ENCODE measurements at places on chromosomes 2 and 18.

DNA sequence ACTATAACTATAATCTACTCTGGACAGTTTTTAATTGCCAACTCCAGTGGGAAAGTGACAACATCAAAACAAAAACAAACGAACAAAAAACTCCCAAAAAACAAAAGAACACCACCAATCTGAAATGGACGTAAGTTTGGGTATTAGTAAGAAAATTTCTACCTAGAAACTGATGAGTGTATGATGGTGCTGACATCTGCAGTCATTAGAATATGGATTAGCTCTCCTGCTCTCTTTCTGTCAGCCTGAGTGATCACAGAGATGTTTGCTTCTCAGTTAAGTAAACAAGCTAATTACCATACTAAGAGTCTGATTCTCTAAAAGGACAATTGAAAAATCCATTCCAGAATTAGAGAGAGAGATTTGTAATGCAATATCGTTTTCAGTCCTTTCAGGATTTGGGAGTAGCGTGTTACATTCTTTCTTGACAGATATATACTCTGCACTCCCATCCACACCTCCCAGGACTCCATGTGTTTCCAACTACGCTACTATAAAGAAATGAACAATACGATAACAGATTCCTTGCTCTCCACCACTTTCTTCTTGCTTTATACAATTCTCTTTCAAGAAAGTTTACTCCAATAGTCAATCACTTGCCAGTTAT, 1347.4 kb upstream of the PIK3C3 start:
- no peak for DNase-seq

GRCh38 chr2:125073440-125073839, 1048.4 kb downstream of the CNTNAP5 start:
- DNase-seq = no peak

DNA sequence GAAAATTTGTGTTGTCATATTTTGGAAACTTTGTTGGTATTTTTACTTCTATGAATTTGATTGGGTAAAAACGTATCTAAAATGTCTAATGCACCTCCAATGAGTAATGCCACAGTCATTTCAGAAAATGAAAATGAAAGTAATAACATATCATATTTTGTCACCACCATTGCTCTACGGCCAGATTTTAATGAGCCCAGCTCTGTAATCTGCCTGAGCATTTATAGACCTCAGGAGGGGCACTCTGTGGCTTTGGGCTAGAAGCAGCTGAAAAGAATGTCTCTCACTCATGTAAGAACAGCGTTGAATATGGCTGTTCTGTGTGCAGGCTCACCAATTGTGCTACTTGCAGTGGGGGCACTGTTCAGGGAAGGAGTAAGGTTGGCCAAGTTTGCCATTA, 32.7 kb upstream of the ABCA12 start:
- DNase-seq = no peak

DNA sequence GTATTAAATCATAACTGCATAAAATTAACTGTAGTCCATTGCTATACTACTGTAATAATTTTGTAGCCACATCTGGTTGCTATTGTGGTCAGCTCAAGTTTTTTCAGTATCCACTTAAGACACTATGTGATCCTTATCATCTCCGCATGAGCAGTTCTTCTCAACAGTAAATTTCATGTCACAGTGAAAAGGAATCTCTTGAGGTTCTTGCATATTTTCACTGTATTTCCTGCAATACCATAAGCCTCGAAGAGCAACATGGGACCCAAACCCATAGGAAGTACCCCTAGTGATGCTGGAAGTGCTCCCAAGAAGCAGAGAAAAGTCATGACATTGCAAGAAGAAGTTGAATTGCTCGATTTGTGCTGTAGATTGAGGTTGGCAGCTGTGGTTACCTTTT, 86.7 kb downstream of the LDLRAD4 start:
- DNase-seq = no peak

- DNase-seq = no peak
Measured at GRCh38 chr2:182767578-182767977, 51.5 kb downstream of the DNAJC10 start.

GRCh38 chr2:102264952-102265351, 46.4 kb upstream of the IL1RL1 start:
- DNase-seq = no peak

DNA sequence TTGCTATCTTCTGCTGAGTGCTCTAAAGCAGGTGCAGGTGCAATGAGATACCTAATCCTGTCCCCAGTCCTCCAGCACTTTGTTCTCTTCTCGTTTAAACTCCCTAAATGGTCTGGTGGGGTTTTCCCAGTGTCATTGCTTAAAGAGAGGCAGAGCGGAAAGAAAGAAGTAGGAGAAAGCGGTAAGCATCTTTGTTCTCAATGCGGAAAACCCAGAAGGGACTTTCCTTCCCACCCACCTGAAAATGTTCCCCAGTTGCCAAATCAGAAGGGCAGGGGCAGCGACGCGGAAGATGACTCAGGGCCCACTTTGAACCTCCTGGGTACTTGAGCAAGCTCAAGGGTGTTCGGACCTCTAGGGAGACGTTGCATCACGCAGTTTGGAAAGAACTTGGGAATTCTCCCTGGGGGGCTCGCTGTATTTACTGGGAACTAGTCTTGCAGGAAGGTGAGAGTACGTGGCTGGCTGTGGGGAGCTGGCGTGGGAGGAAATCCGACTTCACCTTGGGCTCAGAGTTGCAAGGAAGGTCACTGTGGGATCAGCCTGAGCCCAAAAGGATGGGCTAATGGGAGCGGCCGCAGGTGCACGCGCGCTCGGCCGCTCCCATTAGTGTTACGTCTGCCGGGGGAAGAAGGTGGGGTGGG, 589 bp upstream of the SGPP2 start:
- DNase-seq = no peak

GRCh38 chr18:75208836-75209128, 157 bp downstream of the PTGR3 start:
- DNase-seq = peak; percentile 60

- DNase-seq = no peak
Measured at GRCh38 chr2:88729061-88729745, 37.7 kb downstream of the RPIA start.

- DNase-seq = no peak
Measured at GRCh38 chr2:51065276-51065675, 33.3 kb upstream of the NRXN1 start.

DNA sequence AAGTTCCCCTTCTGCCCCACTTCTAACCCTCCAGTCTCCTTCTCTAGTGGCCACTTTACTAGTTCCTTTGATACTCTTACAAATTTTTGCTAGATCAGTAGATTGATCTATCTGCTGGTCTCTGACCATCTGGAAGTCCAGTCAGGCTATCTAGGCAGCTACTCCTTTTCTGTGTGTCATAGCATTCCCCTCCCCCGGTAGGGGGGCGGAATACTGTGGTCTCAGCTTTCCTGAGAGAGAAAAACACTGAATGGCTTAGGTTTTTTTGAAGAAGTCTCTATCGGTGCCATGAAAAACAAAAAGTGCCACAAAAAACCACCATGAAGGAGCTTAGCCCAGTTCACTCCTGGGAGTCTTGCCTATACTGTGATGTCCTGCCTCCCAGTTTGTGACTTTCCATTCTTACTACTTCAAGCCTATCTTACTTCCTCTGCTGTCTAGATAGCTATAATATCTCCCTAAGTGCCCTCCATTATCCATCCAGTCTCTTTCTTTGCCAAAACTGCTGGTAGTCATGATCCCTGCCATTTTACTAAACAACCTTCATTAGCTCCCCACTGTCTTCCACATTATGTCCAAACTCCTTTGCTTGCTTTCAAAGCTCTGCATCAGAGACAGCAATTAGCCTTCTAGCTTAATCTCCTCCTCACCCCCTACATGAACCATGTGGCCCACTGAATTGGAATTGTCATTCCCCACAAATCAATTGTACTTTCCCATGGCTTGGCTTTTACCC, 29.9 kb downstream of the TPGS2 start:
- no peak for DNase-seq

DNA sequence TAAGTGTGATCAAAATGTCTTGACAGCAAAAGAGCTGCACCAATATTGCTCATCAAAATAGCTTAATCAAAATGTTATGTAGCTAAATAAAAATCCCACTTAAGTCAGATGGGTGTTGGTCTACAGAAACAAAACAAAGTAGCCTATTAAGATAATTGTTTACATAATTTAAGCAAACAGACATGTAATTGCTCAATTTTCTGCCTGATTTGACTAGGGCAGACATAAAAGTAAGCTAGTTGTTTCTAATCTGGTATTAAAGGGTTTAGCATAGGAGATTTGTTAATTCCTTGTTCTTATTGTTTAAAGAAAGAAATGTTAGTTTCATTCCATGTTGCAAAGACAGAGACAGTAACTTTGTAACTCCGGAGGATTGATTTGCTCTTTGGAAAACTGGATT, 11.5 kb upstream of the FEZ2 start:
- DNase-seq = no peak

DNA sequence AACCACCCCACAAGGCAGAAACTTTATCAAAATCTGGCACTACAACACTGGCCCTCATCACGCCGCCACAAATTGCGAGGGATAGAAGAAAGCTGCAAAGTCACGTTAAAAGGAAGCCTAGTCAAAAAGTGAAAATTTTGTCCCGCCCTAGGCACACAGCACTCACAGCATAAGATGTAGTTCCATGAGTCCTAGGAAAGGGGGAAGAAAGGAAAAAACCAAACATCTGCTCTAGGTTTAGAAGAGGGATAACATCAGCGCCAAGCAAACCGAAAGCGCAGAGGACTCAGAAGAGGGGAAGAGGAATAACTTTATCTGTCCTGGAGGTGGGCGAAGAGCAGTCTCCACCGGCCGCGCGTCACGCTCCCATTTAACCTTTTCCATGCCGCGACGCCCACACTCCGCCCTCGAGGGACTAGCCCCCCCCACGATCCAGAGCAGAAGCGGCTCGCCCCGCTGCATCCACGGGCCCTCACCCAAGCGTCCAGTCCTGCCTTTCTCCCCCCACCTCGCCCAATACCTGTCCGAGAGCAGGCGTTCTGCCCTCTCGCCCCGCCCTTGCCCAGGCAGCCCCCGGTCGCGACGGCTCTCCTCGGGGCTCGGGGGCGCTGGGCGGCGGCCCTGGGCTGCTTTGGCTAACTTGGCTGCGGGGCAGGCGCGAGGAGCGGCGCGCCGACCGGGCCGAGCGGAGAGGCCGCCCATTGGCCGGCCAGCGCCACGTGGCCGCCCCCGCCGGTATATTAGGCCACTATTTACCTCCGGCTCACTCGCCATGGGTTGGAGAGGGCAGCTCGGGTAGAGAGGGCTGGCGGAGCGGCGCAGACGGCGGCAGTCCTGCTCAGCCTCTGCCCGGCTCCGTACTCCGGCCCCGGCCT, at the start of gene HOXD1:
Gene HOXD1, plus strand, starts transcription at position 770 of the 875 bp plus-strand sequence. CDS start 134 bp downstream, outside the sequence.
- peak; percentile 76 for DNase-seq

DNA sequence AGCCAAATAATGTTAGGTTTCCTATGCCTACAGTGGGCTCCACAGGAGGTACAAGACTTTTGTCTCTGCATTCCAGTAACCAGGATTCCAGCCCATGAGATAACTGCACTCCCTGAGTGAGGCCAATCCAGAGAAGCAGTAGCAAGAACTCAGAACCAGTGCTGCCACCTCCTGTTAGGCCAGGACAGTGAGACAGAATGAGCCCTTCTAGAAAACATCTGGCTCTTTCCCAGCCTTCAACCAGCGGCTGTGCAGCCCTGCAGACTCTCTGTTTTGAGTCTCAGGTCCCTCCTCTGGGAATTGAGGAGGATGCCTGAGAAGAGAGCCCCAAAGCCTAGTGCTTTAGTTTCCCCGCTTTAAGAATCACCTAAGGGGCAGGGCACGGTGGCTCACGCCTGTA, 44.2 kb downstream of the ARID5A start:
- DNase-seq = no peak

GRCh38 chr2:10412380-10412779, 35.7 kb downstream of the ODC1 start:
- no peak for DNase-seq

DNA sequence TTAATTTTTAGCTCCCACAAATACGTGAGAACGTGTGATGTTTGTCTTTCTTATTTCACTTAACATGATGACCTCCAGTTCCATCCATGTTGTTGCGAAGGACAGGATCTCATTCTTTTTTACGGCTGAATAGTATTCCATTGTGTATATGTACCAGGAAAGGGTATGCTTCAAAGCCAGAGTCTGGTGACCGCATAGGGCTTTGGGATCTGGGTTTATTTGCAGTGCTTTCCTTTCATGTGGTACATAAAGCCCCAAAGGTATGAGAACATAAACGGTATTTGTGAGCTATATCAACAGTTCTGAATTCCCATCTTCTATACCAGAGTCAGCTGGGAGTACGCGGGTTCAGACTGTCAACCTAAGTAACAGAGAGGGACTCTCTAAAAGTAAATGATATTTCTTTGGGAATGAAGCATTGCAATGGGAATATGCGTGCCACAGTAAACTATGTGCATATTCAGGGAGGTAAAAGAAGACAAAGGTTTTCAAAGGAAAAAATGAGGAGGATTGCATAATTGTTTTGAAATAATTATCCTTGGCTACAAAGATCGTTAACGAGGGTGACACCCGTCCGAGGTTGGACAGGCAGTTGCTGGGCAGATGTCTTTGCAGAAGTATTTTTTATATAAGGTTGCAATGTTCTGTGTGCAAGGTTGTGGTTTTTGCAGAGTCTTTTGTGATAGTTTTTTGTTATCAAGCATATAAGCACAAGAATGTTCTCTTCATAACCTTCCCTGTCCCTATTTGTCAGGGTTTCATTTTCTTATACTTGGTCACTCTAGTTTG, 24.4 kb downstream of the CRYGD start:
- no peak for DNase-seq
